OCI-LY7 (cell line): ENCODE measurements at places on chromosomes 2 and 18. TPM values are rescaled to one million over a fixed set of nuclear protein-coding genes. Genes with fewer than 3 reads are reported as not detected.

Gene MBD5
- 39.8 and 46.3 TPM in 2 replicates for total RNA-seq

Gene FBXO36
- total RNA-seq: 2.6 and 2.9 TPM in 2 replicates

Gene LYG1
- 1.8 and 2.2 TPM in 2 replicates for total RNA-seq

Gene SH3BP4
- 0.06 TPM in 1 of 2 replicates, not detected in the other for total RNA-seq
